Activated CD4-positive, alpha-beta T cell treated with anti-CD3 and anti-CD28 coated beads, Interleukin-2, amount 10 ng/mL, durations not matched to agents 7 days and 5 days (primary cell): ENCODE measurements at places on chromosomes 4 and X. TPM values are rescaled to one million over a fixed set of nuclear protein-coding genes. Genes with fewer than 3 reads are reported as not detected.

DNA sequence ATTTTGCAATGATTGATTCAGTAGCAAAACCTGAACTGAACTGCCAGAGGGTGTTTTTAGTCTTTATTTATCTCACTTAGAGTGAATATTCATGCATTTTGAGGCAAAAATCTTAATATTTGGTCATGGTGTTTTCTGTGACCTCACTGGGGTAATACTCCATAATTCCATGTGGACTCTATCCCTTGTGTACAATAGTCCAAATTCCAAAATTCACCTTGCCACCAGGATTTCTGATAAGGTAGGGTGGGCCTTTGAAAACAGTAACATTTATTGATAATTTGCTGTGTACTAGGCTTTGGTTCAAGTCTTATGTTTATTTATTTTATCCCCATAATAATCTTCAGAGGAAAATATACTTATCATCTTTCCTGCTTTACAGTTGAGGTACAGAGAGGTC is 68.4 kb upstream of the PDE5A start:
- no peak for DNase-seq
- H3K4me3 ChIP-seq: no peak overlapping the region
- H3K27ac ChIP-seq: no peak overlapping the region
- H3K36me3 ChIP-seq: no peaks in the 10 kb centered on the region
- H3K4me1 ChIP-seq: no peaks in the 10 kb centered on the region

- H3K4me1 ChIP-seq: no peaks in the 10 kb centered on the region
- H3K27ac ChIP-seq: no peak overlapping the region
- H3K4me3 ChIP-seq: no peak overlapping the region
- peaks cover 7% of the 10 kb centered on the region for H3K27me3 ChIP-seq
- H3K36me3 ChIP-seq: no peaks in the 10 kb centered on the region
These were observed 92.2 kb downstream of the DCHS2 start for GRCh38 chr4:154399259-154399974.

NIPAL1 gene
- 0.62 TPM for total RNA-seq

GRCh38 chrX:125003746-125004446 is 315.8 kb upstream of the TEX13C start:
- no peak for DNase-seq
- H3K4me1 ChIP-seq: no peaks in the 10 kb centered on the region
- no peaks in the 10 kb centered on the region for H3K27me3 ChIP-seq
- no peaks in the 10 kb centered on the region for H3K36me3 ChIP-seq

DNA sequence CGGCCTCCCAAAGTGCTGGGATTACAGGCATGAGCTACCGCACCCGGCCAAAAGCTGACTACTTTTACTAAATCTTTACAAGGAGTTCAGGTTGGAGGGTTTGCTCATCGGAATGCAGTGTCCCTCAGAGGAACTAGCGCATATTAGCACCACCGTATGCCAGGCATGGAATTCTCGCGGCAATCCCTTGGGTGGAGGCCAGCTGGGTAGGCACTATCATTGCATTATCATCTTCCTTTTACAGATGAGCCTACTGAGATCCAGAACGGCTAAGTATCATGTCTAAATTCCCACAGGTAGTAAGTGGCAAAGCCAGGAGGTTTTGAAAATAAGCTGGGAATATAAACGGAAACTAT is 6.1 kb upstream of the CXorf66 start:
- no peak for DNase-seq
- no peaks in the 10 kb centered on the region for H3K36me3 ChIP-seq
- no peak overlapping the region for H3K27ac ChIP-seq
- no peak overlapping the region for H3K4me3 ChIP-seq
- no peaks in the 10 kb centered on the region for H3K4me1 ChIP-seq

- no peaks in the 10 kb centered on the region for H3K4me1 ChIP-seq
- peaks cover 3% of the 10 kb centered on the region for H3K27me3 ChIP-seq
- no peaks in the 10 kb centered on the region for H3K36me3 ChIP-seq
- no peak for DNase-seq
These were observed 71.4 kb downstream of the AREG start for GRCh38 chr4:74516303-74516702.

DNA sequence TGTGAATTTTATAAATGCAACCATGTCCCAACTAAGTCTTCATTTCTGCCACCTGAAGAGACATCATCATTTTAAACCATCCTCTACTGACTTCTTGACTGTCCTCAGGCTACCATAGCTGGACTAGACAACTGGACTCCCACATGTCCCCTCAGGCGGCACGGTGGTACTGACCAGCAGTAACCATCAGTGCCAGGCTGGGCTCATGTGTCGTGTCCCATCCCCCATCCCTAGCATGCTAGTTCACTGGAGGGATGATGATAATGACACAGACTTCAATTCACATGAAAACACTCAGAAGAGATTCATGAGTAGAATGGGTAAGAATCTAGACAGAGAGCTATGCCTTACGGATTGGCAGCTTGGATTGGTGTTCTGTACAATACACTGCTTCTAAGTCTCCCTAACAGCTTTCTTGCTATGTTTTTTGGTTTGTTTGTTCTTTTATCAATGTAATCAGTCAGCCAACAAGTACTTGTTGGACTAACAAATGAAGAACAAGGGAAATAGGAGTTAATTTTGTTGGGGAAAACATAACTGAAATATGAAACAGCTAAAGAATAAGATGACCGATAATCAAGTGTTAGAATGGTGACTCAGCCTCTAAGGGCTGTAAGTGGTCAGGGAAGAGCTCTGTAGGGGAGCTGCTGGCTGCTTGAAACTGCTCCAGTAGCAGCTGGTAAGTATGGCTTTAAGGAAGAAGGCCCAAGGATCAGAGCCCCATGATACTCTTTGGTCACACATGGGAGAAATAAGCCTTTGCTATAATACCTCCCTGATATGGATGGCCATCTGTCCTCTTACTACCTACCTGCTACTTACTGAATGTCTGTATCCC is 10.3 kb downstream of the ZDHHC9 start:
- H3K36me3 ChIP-seq: peaks cover 1% of the 10 kb centered on the region
- no peaks in the 10 kb centered on the region for H3K27me3 ChIP-seq
- no peak overlapping the region for H3K27ac ChIP-seq
- no peak for DNase-seq
- no peaks in the 10 kb centered on the region for H3K4me1 ChIP-seq

DNA sequence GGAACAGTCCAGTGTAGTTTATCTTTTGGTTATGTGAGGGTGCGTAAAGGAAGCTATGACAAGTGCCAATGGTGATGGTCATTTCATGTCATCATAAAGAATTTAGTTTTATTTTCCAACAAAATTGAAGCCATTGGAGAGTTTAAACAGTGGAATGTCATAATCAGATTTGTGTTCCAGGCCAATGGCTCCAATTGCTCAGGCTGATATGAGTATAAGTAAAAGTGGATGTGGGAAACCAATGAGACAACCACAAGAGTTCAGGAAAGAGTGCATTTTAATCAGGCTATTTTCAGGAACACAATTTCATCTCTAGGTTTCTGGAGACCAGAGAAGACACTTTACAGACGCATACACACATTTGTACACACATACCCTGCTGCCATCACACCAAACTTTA is 20.7 kb downstream of the SPANXC start:
- H3K27ac ChIP-seq: no peak overlapping the region
- no peaks in the 10 kb centered on the region for H3K36me3 ChIP-seq
- no peaks in the 10 kb centered on the region for H3K27me3 ChIP-seq
- H3K4me3 ChIP-seq: no peak overlapping the region
- no peak for DNase-seq

- H3K27ac ChIP-seq: no peak overlapping the region
- H3K27me3 ChIP-seq: no peaks in the 10 kb centered on the region
- no peak overlapping the region for H3K4me3 ChIP-seq
- no peak for DNase-seq
These were observed 23.6 kb downstream of the MORC4 start for GRCh38 chrX:106976416-106976815.

- no peaks in the 10 kb centered on the region for H3K27me3 ChIP-seq
- no peak overlapping the region for H3K4me3 ChIP-seq
- no peaks in the 10 kb centered on the region for H3K36me3 ChIP-seq
These were observed 305.1 kb upstream of the ANXA10 start for GRCh38 chr4:167787231-167787630.

DNA sequence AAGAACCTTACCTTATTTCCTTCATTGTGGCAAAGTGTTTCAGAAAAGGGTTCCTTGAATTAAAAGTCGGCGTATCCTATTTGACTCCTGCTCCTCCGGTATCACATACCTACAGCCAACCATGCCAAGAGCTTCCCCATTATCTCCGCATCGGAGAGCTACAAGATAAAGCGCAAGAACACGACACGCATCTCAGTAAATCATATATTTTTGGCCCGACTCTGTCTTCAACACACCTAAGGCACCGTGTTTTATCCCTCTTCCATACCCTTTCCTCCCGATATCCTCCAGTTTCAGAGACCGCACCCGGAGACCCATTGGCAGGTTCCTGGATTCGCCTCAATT is 497 bp upstream of the THAP9 start:
- H3K27me3 ChIP-seq: no peaks in the 10 kb centered on the region
- no peak for DNase-seq
- H3K4me3 ChIP-seq: no peak overlapping the region
- H3K4me1 ChIP-seq: peaks cover 23% of the 10 kb centered on the region
- peaks cover 22% of the 10 kb centered on the region for H3K36me3 ChIP-seq

GRCh38 chr4:113769744-113770143 is 8.2 kb upstream of the CAMK2D start:
- H3K4me3 ChIP-seq: no peak overlapping the region
- DNase-seq: no peak
- H3K27ac ChIP-seq: no peak overlapping the region
- no peaks in the 10 kb centered on the region for H3K27me3 ChIP-seq

DNA sequence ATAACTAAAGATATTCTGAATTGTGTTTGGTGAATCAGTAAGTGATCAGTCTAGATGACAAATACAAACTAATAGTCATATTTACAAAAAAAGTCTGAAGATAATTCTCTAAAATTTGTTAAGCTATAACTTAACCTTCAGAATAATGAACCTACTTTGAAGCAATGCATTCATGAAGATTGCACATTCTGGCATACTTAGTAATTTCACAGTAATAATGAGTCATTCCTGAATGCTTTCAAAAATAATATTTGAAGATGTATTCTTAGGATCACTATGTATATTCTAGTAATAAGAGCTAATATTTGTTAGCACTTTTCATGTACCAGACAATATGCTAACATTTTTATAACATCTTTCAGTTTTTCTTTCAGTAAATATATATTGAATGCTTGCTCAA is 756.7 kb upstream of the SLIT2 start:
- DNase-seq: no peak
- no peaks in the 10 kb centered on the region for H3K27me3 ChIP-seq
- H3K4me3 ChIP-seq: no peak overlapping the region

ERCC6L gene
- total RNA-seq: 12.7 TPM

DNA sequence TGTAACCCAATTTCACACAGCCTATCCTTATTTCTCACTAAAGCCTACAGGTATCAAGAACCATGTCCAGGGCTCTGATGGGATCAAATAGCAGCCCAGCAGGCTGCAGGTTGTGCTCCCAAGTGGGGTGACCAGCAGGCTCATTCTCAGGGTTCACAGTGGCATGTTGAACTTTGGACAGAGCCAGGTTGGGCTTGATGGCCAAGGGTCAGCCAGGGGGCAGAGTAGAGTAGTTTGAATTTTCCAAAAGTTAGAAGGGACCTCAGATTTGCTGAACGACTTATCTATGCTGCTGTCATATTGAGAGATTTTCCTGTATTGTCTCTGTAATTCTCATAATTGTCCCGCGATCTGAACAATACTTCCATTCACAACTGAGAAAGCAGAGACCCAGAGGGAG is 310.8 kb upstream of the BOD1L1 start:
- no peak overlapping the region for H3K27ac ChIP-seq
- no peaks in the 10 kb centered on the region for H3K27me3 ChIP-seq
- no peak for DNase-seq
- no peak overlapping the region for H3K4me3 ChIP-seq
- H3K4me1 ChIP-seq: no peaks in the 10 kb centered on the region

DNA sequence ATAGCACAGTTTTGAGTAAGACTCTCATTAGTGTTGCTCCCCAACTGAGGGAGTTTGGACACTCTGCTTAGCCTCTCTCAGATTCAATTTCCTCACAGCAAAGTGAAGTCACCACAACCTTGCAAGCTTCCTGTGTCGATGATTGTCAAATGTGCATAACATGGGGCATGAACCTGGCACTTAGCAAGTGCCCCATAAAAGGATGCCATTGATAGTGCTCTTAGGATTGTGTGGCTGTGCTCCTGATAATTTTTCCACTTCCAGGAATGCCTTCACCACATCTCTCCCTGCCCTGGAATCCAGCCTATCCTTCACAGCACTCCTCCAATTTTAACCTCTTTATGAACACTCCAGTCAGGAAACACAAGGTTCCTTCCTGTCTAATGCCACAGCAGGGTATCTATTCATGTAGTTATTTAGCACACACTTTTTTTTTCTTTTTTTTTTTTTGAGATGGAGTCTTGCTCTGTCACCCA is 309.4 kb downstream of the PPP3CA start:
- H3K27me3 ChIP-seq: no peaks in the 10 kb centered on the region
- H3K27ac ChIP-seq: peak overlapping the region; percentile 81
- DNase-seq: peak; percentile 28
- no peak overlapping the region for H3K4me3 ChIP-seq
- peaks cover 15% of the 10 kb centered on the region for H3K36me3 ChIP-seq

GRCh38 chr4:24928708-24929107 is 15.9 kb upstream of the CCDC149 start:
- no peak overlapping the region for H3K27ac ChIP-seq
- H3K36me3 ChIP-seq: no peaks in the 10 kb centered on the region
- no peak overlapping the region for H3K4me3 ChIP-seq
- DNase-seq: no peak

GRCh38 chr4:153623491-153623890 is 60.6 kb upstream of the TLR2 start:
- H3K27ac ChIP-seq: peak overlapping the region; percentile 21
- no peak overlapping the region for H3K4me3 ChIP-seq
- H3K36me3 ChIP-seq: peaks cover 72% of the 10 kb centered on the region
- H3K4me1 ChIP-seq: peaks cover 13% of the 10 kb centered on the region
- H3K27me3 ChIP-seq: no peaks in the 10 kb centered on the region
- DNase-seq: no peak

- no peak overlapping the region for H3K4me3 ChIP-seq
- H3K27ac ChIP-seq: no peak overlapping the region
- H3K27me3 ChIP-seq: no peaks in the 10 kb centered on the region
- DNase-seq: no peak
- no peaks in the 10 kb centered on the region for H3K36me3 ChIP-seq
- H3K4me1 ChIP-seq: no peaks in the 10 kb centered on the region
These were observed 44.0 kb upstream of the SLC16A2 start for GRCh38 chrX:74377282-74377681.

NEIL3 gene
- 38.9 TPM for total RNA-seq

DUSP9 gene
- total RNA-seq: not detected
